ENCODE measurements at places on chromosomes 2 and 18.

GRCh38 chr2:143968360-143968759 lies 551.6 kb downstream of the ZEB2 start:
- DNase-seq: no peak

DNA sequence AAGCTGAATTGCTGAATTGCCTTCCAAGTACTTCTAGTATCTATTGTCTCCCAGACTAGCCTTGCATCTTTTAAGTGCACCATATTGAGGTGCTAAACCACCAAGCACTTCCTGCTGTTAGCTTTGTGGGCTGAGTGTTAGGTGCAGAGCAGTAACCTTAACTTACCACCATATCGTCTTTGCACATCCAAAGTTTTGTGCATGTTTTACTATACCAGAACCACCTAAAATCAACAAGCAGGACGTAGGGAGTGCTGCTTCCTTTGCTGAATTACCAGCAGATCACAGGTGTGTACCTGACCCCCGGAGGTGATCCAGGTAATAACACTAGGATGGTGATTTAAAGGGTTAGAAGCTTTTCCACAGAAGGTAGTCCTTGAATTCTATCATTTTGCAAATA lies 359.9 kb upstream of the HNRNPA3 start:
- no peak for DNase-seq

GRCh38 chr2:103809415-103809814 lies 1044.5 kb upstream of the POU3F3 start:
- no peak for DNase-seq

DNA sequence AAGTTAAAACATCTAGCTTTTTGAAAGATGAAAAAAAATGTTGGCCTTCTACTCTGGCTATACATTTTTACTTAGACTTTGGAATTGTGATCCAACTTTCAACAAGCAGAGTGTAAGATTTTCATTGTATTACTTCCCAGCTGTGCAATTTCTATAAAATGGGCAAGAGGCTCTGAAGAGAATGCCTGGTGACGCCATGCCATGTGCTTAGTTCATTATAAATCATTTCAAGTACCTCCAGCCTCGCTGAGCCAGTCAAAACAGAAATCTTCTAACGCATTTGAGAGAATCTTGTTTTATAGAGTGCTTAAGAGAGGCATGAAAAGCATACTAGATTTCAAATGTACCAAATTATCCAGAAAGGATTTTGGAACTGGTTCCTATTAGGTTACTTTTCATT lies 10.1 kb upstream of the STK17B start:
- DNase-seq: no peak

GRCh38 chr18:80159713-80160636 lies 50.9 kb downstream of the ADNP2 start:
- DNase-seq: peak; percentile 59

- DNase-seq: peak; percentile 29
Observed at GRCh38 chr2:84830095-84830494, 50.8 kb downstream of the TRABD2A start.

- DNase-seq: peak; percentile 52
Observed at GRCh38 chr2:231308631-231309428, 86.7 kb upstream of the B3GNT7 start.

GRCh38 chr2:164831887-164832286 lies 9.7 kb downstream of the COBLL1 start:
- DNase-seq: no peak

- DNase-seq: no peak
Observed at GRCh38 chr2:37782155-37782673, 110.8 kb upstream of the CDC42EP3 start.

DNA sequence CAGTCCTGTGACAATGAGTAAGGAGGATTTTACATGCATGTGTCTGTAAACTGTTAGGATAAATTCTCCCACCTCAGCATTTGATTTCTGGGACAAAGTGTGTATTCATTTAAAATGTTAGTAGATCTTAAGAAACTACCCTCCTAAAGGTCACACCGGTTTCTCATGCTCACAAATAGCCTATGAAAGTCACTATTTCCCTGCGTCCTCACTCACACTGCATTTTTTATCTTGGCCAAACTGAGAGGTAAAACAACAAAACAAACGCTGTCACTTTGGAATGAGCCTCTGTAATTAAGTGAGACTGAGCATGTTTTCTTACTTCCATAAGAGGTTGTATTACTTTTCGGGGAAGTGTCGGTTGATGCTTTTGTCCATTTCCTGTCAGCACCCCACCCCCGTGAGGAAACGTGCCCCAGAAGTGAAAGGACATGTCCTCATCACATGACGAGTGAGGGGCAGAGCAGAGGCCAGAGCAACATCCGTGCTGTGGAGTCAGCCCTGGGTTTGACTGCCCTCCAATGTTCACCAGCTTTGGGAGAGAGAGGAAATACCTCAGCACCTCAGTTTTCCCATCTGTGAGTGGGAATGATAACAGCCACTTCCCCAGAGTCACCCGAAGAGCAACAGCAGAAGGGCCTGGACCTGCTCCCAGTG lies 3.1 kb downstream of the GYPC start:
- peak; percentile 74 for DNase-seq

DNA sequence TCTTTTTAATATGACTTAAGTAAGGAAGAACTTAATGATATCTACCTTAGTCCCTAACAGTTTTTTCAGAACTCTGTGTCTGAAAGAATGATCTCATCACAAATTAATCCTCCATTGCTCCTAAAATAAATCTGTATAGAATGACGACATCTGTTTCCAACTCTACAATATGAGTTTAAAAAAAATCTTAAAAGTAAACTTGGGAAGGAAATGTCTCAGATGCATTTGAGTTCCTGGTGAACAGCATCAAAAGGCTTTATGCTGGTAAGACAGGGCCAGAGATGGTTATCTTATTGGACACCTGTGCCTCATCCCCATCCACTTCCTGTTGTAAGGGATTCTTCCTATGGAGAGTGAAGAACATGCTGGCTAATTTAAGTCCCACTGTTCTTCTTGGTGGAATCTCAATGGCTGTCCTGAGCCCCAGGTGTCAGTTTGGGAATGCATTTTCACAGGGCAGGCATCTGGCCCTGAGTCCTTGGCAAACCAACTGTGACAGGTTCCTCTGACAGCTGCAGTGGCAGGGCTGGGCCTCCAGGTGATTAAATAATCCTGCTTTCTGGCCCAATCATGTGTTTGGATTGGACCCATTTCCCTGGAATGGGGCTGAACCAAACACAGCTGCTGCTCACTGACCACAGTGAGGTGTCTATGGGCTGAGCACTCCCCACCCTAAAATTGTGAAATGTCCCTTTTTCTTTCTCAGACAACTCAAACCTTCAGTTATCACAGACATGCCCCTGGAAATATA lies 12.9 kb upstream of the NCKAP5 start:
- DNase-seq: peak; percentile 55

- DNase-seq: no peak
Observed at GRCh38 chr2:162114271-162114670, 37.8 kb downstream of the GCG start.

DNA sequence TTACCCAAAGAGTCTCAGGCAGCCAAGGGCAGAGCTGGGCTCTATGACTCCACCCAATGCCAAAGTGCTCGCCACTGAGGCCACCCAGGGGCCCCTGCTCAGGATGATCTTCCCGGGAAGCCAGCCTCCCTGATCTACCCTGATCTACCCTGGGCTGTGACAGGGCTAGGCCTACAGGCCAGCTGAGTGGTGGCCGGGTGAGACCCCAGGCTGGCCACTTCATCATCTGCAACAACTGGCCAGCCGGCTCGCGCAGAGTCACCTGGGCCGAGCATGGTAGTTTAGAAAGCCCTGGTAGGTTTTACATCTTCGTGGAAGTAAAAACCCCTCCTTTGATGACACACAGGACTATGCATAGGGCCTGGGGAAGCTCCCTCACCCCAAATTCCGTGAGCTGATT lies 276.3 kb downstream of the NDUFA10 start:
- no peak for DNase-seq

DNA sequence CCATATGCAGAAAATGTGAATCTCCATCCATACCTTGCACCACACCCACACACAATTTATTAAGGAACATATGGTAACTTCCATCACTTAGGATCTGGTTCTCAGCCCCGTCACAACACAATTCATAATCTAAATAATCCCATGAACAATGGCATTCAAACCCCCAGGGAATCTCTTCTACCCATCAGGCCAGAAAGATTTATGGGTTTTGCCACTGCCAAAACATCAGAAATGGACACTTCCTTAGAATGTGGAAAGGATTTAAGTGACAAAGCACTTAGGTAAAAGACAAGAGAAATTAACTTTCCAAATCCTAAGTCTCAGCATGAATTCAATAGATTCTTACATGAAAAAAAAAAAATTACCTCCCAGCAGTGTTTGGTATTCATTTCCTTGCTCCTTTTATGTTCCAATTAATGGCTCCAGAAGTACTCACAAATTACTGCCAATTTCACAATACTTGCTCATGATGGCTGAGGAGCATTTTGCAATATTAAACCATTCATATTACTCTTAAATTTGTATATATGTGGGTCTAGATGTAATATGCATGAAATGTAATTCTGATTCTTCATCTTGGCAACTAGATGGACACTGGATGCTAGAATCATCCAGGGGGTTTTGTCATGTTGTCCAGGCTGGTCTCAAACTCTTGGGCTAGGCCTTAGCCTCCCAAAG lies 56.5 kb upstream of the TMEM247 start:
- no peak for DNase-seq

DNA sequence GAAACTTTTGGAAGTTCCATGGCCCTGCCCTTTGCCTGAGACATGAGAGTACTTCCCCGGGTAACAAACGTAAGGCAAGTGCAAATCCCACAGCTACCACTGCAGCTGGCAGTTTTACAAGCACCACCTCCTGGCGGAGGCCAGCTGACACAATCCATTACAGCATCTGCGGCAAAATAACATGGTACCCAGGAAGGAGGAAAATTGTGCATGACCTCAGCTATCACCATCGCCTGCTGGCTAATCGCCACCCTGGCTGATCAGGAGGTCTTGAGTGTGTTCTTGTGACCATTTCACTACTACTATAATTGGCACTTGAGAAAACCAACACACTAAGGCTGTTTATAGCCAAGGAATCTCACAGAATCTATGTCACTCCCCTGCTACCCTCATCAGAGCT lies 71.7 kb upstream of the SERPINE2 start:
- no peak for DNase-seq

GRCh38 chr2:166293984-166294383 lies 81.8 kb downstream of the SCN9A start:
- peak; percentile 18 for DNase-seq

DNA sequence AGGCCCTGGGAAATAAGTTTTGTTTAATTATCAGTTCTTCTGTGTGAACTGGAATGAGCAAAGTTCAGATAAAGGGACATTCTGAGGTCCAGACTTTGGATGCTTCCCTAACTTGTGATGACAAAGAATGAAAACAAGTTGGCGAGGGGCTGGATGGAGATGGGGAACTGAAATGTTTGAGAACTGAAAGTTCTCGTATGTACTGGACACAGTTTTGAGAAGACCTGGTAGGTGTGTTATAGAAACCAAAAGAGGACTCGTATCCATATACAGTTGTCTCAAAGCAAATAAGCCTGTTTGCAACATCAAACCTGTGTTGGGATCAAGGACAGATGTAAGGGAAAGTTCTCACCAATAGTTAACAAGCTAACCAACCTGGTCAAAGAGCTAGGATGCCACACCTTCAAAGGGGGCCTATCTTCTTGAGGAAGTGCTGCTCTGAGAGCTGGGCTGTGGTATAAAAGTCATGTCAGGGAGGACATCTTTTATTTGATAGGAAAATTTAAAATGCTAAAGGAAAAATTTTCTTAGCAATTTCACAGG lies at the start of gene UPP2:
Gene UPP2, plus strand, starts transcription at position 493 of the 543 bp plus-strand sequence. CDS start 188 bp downstream, outside the sequence.
- DNase-seq: no peak

GRCh38 chr2:127740665-127741288 lies 39.5 kb downstream of the SFT2D3 start:
- no peak for DNase-seq

GRCh38 chr2:217282531-217282930 lies 422.7 kb upstream of the TNP1 start:
- DNase-seq: peak; percentile 29

DNA sequence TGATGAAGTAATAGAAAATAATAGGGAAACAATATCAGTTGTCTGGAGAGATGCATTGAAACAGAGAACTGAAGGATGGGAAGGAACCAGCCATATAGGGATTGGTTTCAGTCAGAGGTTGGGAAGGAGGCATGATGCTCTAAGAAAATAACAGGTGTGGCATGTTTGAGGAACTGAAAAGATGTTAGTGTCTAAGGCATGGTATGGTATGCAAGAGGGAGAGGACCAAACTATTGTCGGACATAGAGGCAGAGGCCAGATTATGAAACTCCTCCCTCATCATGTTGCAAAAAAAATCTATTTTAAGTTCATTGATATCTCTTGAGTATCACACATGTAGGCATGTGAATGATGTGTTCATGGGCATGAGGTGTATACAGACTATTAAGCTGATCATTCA lies 48.9 kb upstream of the EMILIN2 start:
- DNase-seq: no peak

DNA sequence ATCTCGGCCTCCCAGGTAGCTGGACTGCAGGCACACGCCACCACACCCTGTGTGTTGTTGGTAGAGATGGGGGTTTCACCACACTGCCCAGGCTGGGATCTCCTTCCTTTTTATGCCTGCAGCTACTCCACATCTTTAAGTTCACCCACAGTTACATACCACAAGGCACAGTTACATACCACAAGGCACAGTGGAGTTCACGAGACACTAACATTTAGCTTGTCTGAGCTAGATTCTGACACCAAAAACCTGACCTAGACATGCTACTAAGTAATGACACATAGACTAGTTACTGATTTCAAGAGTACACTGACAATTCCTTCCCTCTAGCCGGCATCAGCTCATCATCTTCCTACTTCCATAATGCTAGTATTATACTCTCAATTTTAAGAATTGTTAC lies 4.3 kb downstream of the POLR2D start:
- DNase-seq: no peak

DNA sequence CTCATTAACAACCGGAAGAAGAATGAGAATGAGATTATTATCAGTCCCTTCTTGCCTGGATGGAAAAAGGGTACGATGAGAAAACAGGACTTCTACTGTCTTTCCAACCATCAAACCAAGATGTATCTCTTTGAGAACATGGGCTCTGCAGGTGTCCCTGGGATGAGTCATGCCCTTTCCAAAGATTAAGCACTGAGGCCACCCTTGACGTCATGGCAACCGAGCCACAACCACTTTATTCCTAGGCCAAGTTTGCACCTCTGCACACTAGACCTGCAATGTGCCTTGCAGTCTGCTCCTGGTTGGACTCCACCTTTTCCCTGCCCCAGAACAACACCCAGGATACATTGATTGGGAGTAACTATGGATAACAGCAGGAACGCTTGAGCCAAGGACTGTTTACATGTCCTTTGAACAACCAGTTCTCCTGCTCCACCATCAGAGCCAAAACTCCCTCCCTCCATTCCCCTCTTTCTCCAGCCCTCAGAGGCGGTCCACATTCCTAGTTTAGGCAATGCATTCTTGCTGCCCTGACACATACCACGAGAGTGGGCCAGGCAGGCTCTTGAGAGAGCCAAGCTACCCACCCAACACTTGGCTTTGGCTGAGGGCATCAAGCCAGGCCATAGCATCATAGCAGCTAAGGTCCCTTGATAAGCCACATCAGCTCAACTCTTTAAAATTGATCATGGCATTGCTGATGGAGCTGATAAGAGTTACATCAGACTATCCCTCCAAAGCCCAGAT lies 310.7 kb downstream of the TNS1 start:
- DNase-seq: peak; percentile 82

GRCh38 chr2:229852565-229852964 lies 69.2 kb downstream of the TRIP12 start:
- DNase-seq: peak; percentile 40

- no peak for DNase-seq
Observed at GRCh38 chr2:136441979-136442714, 323.2 kb upstream of the THSD7B start.

- DNase-seq: no peak
Observed at GRCh38 chr2:237551071-237551574, 15.3 kb upstream of the PRLH start.

All from AG20443 (cell line).